ENCODE measurements at places on chromosomes 11 and 22.

- no peak for DNase-seq
Observed at GRCh38 chr22:44661659-44662569, 40.1 kb upstream of the PRR5 start.

DNA sequence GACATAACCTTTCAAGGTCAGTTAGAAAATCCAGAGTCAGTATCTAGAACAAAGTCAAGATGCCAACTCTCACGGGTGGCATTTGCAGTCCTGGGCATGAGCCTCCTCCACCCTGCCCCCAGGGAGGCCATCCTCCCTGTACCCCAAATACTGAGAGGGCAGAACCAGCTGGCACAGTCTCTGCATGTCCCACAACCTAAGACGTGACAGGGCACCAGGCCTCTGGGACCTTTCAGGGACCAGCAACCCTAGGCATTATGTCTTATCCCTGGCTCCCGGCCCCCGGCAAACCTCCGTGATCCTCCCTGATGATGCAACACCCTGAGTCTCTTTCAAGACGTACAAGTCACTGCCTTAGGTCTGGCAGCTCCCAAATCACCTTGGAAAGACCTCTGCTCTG, 2.0 kb downstream of the MB start:
- DNase-seq, result no peak

DNA sequence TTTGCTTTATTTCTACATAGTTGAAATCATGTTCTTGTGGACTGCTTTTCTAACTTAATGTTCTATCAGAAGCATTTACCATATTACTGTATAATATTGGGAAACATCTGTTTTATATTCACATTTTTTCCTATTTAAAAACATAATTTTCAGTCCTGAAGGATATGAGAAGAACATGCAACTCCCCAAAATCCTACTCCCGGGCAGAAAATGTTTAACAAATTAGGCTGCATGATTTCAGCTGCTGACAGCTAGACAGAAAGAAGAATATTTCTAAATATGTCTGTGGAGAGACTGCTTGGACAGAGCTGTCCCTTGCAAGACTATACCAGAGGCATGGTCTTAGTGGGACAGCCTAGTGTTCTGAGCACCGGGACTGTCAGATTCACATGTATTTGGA, 15.7 kb upstream of the AMPD3 start:
- no peak for DNase-seq

- no peak for DNase-seq
Observed at GRCh38 chr11:117191680-117192400, 7.3 kb upstream of the TAGLN start.

DNA sequence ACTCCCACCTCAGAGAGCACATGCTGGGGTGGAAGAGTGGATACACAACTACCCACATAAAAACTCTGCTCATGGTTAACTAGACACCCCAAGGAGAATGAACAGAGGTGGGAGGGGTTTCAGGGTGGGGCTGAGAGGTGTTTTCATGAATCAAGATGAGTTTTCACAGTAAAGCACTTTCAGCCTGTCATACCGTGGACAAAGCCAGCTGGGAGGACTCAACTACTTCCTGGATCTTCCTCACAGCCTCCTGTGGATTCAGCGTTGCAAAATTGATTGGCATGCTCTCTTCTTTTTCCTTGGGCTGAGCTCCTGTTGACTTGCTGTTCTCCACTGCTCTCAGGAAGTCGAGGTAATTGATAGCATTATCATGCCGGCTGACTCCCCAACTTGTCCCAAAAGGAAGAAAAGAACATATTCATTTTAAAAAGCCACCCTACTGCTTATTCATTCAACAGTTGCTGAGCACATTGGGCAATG, 168.5 kb downstream of the MPPED1 start:
- DNase-seq, result no peak

- no peak for DNase-seq
Observed at GRCh38 chr22:19559324-19559811, 35.2 kb upstream of the CLDN5 start.

- no peak for DNase-seq
Observed at GRCh38 chr11:66012946-66013761, 1.3 kb downstream of the CST6 start.

DNA sequence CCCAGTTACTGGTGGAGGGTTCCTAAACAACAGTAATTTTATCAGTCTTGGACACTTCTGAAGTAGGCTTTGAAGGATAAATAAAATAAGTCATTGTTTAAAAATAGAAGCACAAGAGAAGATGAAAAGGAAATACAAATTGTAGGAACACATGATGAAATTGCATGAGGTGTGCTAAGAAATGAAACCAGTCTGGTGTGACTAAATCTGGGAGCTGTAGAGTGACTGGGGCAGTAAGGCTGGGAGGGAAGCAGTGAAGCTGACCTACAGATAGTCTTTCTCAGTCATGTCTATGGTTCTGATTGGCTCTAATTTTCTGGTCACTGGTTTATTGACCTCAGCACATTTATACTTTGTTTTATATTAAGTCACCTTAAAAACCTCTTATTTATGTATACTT, 139.1 kb downstream of the SLC17A6 start:
- DNase-seq, result no peak

DNA sequence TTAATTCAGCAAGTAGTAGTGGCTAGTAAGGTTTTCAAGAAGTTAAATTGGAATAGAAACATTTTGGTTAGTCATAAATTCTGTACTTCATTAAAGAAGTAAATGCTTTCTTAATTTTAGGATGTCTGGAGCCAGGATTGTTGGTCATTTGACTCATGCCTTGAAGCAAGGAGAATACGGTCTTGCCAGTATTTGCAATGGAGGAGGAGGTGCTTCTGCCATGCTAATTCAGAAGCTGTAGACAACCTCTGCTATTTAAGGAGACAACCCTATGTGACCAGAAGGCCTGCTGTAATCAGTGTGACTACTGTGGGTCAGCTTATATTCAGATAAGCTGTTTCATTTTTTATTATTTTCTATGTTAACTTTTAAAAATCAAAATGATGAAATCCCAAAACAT, 25.8 kb downstream of the ACAT1 start:
- no peak for DNase-seq

DNA sequence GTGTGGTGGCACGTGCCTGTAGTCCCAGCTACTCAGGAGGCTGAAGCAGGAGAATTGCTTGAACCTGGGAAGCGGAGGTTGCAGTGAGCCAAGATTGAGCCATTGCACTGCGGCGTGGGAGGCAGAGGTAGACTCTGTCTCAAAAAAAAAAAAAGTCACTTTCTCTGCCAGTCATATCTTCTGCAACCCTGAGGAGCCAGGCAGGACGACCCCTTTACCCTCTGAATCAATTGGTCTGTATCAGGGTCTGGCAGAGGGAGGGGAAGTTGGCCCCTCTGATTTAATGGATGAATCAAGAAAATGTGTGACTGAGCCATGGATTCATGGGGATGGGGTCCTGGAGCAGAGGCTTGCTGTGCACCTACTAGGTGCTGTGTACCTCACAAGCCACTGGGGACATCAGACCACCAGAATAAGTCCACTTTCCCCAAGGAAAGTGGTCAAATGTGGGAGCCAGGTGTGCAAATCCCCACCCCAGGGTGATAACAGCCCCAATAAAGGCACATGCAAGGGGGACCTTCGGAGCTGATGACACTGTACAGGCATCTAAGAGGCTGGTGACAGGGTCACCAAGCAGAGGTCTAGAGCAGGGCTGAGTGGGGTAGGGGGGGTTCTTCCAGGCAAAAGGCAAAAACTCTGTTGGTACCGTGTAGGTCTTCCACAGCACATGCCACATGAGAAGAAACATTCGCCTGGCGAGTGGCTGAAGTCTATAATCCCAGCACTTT, 29.0 kb downstream of the TXN2 start:
- no peak for DNase-seq

- DNase-seq, result no peak
Observed at GRCh38 chr22:29328566-29329500, 13.3 kb upstream of the RASL10A start.

DNA sequence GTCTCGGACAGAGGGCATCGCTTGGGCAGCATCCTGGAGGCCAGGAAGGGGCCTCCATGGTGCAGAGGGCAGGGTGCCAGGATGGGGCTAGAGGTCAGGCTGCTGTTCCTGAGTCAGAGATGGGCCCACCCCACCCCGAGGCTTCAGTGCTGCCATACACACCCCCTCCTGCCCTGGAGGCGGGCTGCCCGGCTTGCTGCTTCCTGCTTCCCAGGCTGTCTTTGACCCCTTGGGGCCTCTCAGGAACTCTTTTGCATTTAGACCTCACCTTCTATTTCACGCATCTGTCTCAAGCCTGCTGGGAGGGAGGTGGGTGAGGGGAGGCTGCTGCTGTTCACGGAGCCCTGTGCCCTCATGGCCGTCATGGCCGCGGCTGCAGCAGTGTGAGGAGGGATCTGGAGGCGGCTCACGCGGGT, 6.6 kb upstream of the GRAMD4 start:
- DNase-seq, result no peak

DNA sequence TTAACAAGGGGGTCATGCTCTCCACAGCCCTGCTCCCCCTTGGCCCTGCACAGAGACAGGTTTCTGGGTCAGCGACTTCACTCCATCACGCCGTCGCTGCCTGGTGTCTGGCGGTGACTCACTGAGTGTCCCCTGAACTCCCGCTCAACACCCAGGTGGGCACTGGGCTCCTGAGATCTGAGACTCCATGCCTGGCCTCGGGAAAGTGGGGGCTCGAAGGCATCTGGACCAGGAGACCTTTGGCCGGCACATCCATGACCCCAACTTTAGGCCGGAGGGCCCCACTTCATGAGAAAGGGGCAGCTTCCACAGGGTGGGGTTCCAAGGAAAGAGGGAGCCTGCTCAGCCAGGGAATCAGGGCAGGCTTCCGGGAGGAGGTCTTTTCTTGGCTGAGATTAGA, 79.3 kb upstream of the PRR5 start:
- no peak for DNase-seq

DNA sequence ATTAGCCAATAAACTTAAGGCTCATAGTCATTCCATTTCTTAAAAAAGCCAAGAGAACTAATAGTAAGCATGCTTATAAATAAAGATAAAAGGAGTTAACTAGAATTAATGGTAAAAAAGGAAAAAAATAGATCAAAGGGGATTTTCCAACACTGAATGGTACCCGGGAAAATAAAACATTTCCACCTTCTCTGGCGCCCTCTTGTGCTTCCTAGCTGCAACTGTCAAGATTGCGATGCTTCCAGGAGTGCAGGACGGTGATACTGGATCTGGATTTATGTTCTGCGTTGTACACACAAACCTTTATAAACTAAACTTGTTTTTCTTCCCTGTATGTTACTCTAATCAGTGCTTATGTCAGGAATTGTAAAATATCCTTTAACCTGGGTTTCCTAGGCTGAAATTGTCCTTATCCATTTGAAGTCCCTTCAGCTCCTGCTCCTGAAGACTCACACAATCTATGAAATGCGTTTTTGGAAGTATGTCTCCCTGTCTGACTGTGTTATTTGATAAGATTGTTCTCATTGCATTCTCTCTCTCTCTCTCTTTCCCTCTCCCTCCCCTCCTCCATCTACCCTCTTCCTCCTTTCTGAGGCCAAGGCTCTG, 9.6 kb upstream of the HTATIP2 start:
- no peak for DNase-seq

DNA sequence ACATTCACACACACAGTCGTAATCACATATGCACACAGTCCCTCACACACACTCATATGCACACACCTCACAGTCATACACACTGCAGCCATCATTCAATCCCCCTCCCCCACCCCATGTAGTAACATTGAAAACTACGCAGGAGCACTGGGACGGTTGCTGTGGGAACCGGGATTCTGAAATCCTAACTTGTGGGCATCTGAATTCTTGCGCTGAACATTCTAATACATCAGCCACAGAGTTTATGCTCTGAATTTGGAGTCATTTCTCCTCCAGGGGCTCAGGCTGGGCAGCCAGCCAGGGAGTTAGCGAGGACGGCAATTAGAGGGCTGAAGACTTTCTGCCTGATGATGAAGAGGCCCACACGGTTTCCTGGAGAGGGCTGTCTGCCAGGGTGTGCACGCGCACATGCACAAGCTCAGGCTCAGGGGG, 32.7 kb downstream of the CD6 start:
- DNase-seq, result no peak
